ENCODE measurements at places on chromosomes 11 and 22.

DNA sequence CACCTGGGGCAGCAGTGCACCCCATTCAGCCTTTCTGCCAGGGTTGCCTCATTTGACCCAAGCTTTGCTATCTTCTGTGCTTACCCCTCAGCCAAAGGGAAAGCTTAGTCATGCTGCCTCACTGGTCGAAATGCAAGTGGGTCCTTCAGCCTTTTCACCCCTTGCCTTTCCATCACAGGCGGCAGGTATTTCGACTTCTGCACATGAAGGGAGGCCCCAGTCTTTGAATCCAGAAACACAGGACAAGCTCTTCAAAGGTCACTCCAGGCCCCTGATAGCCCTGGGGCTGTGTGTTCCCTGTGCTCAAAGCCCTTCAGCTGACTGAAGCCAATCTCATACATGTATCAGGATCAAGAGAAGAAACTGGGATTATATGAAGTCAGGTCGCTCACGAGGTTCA is 129.7 kb downstream of the SNX19 start:
- no peak for DNase-seq

- DNase-seq, result no peak
Observed at GRCh38 chr22:31122532-31123291, at the start of gene INPP5J. INPP5J (plus strand) TSS chr22:31122966; CDS start chr22:31123015, 49 bp downstream.

- no peak for DNase-seq
Observed at GRCh38 chr11:63837739-63838138, 1.2 kb upstream of the MARK2 start.

GRCh38 chr11:71112454-71112853 is 139.9 kb downstream of the SHANK2 start:
- no peak for DNase-seq

- DNase-seq, result no peak
Observed at GRCh38 chr11:2139123-2139521, at the start of gene IGF2. IGF2 (minus strand) TSS chr11:2139389; CDS start chr11:2135523, 3,866 bp downstream.

DNA sequence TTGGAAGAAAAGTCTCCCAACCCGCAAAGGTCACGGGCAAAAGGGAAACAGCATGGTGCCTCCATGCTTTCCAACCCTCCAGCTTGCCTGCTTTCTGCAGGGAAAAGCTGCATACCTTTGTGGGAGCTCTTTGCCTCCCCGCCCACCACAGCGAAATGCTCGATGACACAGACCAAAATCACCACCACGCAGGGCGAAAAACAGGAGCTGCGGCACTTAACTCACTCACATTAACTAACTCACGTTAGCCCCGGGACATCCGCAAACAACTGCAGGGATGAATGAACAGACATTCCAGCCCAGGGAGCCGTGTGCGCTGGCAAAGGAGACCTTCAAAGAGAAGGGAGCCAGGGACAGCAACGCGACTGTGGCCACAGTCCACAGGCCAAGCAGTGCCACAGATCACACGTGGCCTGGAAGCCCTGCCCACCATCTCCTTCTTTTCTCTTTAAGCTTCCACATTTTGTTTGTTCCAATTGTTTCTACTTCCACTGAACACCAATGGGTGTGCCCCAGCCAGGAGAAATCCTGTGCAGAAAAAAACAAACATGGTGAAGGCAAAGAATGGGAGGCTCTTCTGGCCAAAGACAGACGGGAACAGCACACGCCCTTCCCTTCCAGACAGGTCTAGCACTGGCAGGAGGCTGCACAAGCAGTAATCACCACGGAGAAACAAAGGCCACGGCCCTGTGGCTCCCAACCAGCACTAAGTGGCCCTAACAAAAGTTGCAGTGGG is 39.3 kb downstream of the DUSP8 start:
- no peak for DNase-seq

GRCh38 chr11:38667359-38667758 is 2069.3 kb upstream of the RAG2 start:
- DNase-seq, result no peak

GRCh38 chr11:129945373-129945772 is 50.0 kb upstream of the NFRKB start:
- no peak for DNase-seq

DNA sequence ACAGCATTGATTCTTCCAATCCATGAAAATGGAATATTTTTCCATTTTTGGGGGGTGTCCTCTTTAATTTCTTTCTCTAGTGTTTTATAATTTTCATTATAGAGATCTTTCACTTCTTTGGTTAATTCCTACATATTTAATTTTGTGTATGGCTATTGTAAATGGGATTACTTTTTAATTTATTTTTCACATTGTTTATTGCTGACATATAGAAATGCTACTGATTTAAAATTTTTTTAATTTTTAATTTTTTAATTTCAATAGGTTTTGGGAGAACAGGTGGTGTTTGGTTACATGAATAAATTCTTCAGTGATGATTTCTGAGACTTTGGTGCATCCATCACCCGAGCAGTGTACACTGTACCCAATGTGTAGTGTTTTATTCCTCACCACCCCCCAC is 26.6 kb upstream of the OOSP4B start:
- no peak for DNase-seq

- DNase-seq, result no peak
Observed at GRCh38 chr22:46114518-46115387, 35.6 kb upstream of the PPARA start.
